Hematopoietic multipotent progenitor cell (in vitro differentiated cells): ENCODE measurements at places on chromosomes 13 and 19. TPM values are rescaled to one million over a fixed set of nuclear protein-coding genes. Genes with fewer than 3 reads are reported as not detected.

PRKCSH gene
- 221 TPM for total RNA-seq

NKG7 gene
- 24.0 TPM for total RNA-seq

ATP7B gene
- 14.0 TPM for total RNA-seq

C1QTNF9 gene
- under 0.01 TPM for total RNA-seq

IGSF23 gene
- not detected for total RNA-seq

SULT2A1 gene
- not detected for total RNA-seq

ZNF729 gene
- not detected for total RNA-seq

CEACAM7 gene
- not detected for total RNA-seq

ISOC2 gene
- 63.3 TPM for total RNA-seq

MUC16 gene
- under 0.01 TPM for total RNA-seq

DNA sequence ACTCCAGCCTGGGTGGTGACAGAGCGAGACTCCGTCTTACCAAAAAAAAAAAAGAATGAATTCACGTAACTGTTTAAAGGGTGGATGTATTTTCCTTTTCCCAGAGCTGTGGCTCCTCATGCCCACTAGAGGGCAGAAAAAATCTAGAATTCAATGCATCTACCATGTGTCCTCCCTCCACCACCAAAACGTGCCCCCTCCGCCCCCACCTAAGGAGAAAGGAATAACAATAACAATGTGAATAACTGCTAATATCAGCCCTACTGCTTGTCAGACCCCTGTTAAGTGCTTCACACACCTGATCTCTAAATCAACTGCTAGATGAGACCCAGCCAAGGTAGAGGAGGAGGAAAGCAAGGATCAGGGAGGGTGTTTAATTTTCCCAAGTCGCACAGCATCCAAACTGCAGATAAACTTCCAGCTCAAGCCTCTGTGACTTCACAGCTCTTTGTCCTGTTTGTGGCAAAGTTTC lies 20.2 kb upstream of the PNMA8B start:
- DNase-seq, result no peak

DNA sequence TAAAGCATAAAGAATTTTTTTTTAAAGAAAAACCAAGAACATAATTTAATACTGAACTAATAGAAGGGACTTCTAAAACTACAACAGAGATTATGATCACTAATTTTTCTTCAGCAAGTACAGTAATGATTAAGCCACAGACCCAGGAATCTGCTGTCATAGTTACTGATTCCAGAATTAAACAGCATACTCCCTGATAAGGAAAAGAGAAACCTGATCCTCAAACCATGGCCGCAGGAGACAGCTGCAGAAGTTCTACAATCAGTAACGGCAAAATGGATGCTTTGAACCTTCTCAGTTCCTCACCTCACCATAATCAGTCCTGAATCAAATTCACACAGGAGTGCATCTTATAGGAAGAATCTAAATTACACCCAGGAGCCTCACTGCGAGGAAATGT lies 939.0 kb upstream of the SLITRK1 start:
- no peak for DNase-seq

GRCh38 chr13:112963641-112964040 lies 5.4 kb upstream of the MCF2L start:
- DNase-seq, result no peak

- DNase-seq, result no peak
These were observed 13.8 kb upstream of the MEIS3 start for GRCh38 chr19:47433121-47433520.

DNA sequence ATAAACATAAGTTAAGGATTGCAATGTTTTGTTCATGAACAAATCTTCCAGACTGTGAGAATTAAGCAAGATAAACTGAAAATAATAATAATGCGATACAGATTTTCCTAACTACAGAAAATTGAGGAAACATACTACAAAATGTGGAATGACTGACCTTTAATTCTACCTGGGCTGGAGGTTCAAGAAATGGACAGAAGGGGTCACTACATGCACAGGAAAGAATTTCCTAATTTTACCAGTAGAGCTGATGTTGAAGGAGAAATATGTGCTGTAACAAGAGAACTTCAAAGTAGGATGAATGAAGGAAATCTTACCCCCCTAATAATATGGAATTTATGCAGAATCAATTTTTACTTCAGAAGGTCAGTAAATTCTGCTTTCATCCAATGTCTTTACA lies 62.3 kb downstream of the ZNF627 start:
- peak; percentile 18 for DNase-seq

DNA sequence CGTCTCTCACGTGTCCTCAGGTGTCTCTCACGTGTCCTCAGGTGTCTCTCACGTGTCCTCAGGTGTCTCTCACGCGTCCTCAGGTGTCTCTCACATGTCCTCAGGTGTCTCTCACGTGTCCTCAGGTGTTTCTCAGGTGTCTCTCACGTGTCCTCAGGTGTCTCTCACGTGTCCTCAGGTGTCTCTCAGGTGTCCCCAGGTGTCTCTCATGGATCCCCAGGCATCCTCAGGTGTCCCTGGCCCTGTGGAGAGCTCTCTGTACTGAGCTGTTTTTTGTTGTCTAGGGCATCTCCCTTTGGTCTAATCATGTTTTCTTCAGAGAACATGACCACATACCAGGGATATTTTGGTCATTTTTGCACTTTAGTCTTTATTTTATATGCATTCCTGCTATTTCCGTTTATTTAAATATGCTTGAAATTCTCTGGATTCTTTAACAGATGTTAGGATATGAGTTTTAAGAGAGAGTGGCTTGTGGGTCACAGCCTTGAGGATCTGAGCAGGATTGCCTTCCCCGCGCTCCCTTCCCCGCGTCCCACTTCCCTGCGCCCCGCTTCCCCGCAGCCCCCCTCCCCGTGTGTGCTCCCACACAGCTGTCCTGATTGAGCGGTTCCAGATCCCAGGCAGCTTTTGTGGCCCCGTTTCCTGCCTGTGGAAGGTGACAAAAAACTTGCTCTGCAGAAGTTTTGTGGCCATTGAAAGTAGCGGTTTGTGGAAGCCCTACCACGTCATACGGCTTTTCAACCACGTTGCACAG lies 31.9 kb downstream of the ATP4B start:
- DNase-seq, result no peak

GRCh38 chr19:47641891-47642485 lies 33.1 kb downstream of the BICRA start:
- no peak for DNase-seq
